ENCODE measurements at places on chromosomes 16 and 17.
A peak's percentile ranks its signal among the peaks of the same experiment; 100 is the strongest.

DNA sequence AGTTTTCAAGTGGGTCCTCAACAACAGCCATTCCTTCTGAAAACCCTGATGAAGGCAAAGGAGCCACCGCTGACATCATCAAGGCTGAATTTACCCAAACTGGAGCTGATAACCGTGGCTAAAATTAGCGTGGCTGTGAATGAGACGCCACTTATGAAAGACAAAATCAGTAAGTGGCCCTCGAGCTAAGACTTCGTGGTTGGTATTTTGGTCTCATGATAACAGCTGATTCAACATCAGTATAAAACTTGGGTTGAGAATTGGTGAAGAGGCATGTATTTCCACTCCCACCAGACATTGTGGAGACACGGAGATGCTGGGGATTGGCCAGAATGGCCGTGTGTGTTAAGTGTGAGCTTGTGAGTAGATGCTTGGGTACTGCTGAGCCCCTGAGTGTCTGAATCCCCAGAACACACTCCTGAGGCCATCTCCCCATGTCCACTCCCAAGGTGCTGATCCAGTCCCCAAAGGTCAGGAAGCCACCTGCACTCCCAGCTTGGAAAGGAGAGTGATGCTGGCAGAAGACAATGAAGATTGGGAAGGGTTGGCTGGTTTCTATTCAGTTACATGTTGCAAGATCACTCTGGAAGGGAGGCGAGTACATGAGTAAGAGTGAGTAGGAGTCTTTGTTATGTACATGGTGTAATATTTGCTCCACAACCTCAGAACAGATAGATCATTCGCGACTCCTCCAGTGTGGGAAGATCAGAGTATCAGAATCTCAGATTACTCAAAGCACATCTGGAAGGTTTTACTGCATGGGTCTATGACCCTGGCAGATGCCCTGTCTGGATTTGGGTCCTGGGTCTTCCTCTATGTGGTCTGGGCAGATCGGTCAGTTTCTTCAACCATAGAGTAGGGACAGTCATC lies 207.7 kb downstream of the HS3ST3A1 start:
- peak; percentile 31 for ATAC-seq

DNA sequence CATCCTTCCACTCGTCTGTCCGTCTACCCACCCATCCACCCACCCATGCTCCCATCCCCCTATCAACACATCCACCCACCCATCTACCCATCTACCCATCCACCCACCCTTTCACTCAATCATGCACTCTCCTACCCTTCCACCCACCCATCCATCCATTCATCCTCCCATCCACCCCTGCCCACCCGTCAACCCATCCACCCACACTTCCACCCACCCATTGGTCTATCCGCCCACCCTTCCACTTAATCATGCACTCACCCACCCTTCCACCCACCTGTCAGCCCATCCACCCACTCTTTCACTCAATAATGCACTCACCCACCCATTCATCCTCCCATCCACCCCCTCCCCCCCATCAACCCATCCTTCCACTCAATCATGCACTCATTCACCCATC lies 250.0 kb upstream of the EEF2KMT start:
- no peak for ATAC-seq

- ATAC-seq: no peak
Observed at GRCh38 chr17:40027614-40028012, 12.4 kb downstream of the CSF3 start.

DNA sequence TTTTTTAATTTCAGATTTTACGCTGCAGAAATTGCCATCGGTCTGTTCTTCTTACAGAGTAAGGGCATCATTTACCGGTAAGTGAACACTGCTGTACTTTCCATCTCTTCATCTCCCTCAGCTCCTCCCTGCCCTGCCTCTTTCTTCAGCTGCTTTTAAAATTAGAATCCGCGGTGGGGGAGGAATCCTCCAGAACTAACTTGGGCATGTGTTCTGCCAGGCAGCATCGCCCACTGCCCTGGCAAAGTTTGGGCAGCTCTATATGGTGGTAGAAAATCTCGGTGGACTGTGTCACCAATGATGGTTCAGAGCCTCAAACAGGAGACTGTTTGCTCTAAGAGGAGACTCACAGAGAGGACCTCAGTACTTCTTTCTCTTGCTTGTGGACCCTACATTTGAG lies 81.6 kb upstream of the CACNG3 start:
- ATAC-seq: no peak

- no peak for ATAC-seq
Observed at GRCh38 chr16:65117811-65118448, 3.9 kb downstream of the CDH11 start.

GRCh38 chr16:27335349-27336053 lies 21.7 kb downstream of the IL4R start:
- no peak for ATAC-seq

DNA sequence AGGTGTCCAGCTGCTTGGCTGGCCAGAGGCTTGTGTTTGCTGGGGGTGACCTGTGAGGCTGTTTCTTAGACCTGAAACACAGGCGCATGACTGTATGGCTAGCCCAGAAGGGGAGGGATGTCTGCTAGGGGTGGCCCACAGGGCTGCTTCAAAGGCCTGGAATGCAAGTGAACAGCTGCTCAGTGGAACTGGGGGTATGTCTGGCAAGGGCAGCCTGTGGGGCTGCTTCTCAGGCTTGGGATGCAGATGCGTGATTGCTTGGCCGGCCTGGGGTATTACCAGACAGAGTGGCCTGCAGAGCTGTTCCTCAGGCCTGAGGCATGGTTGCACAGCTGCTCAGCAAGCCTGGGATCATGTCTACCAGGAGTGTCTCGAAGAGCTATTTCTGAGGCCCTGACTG lies 20.5 kb downstream of the TANC2 start:
- no peak for ATAC-seq

GRCh38 chr16:83878838-83879237 lies 20.1 kb upstream of the MLYCD start:
- ATAC-seq: no peak

DNA sequence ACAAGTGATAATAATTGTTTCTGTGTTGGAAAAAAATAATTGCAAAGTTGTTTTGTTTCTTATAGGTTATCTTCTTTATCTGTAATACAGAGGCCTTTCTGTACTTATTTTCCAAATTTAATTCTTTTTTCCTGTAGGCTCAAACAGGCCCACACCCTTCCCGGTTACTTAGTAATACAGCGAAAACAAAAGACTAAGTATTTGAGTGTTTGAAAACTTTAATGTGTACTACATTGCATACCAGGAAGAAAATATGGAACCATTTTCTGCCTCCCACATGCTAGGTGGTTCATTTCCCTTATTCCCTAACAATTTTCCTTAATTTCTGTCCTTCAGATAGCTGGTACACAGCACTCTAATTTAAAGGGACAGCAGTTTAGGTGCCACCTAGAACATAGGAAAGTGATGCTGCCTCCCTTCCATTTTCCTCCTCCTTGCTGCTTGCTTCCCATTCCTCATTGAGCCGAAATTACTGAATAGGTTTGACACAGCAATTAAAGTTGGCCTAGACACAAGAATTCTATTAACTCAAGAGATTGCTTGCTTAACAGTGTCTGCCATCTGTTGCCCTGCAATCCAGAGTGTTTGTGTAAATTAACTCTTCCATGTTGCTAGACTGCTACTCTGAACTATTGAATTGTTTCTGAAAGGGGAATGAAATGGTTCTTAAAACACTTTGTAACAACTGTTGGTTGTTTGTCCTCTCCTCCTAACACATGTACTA lies 24.2 kb downstream of the CYB5B start:
- no peak for ATAC-seq

DNA sequence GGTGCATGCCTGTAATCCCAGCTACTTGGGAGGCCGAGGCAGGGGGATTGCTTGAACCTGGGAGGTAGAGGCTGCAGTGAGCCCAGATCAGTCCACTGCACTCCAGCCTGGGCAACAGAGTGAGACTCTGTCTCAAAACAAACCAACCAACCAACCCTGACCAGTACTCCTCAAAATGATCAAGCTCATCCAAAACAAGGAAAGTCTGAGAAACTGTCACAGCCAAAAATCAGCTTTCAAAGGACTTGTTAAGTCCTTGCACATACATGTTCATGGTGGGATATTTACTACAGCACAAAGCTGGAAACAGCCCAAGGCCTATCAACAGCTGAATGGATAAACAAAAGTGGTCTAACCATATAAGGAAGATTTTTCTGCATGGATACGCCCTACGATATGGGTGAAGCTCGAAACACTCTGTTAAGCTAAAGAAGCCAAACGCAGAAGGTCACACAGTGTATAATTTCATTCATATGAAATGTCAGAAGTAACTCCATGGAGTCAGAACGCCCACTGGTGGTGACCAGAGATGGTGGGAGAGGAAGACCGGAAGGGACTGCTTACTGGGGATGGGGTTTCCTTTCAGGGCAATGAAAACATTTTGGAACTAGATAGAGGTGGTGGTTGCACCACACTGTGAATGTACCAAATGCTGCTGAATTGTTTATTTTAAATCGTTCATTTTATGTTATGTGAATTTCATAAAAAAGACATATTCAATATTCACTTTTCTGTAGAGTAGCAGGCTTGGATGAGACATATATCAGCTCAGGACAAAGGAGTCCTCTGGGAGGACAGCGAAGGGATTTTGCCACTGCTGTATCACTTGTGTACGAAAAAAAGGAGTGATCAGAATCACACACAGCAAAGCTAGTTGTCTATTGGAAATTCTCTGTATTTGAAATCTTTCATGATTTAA lies 17.7 kb downstream of the CCL17 start:
- no peak for ATAC-seq

DNA sequence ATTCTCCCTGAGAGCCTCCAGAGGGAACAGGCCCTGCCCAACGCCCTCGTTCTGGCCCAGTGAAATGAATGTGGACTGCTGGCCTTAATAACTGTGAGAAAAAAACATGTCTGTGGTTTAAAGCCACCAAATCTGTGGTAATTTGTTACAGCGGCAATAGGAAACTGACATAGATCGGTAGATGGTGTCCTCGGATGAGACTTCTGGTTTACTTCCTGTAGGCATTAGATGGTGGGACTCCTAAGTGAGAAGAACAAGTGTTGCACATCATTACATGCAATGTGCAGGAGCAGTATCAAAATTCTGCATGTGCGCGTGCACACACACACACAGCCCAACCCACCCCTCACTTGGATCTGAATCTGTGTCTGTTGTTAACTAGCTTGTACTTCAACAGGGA lies 42.0 kb downstream of the CDK5R1 start:
- no peak for ATAC-seq

GRCh38 chr16:89764711-89765201 lies 43.4 kb downstream of the ZNF276 start:
- peak; percentile 91 for ATAC-seq

GRCh38 chr16:28981517-28981916 lies 3.3 kb upstream of the LAT start:
- no peak for ATAC-seq

- no peak for ATAC-seq
Observed at GRCh38 chr16:54284931-54285413, 1.6 kb downstream of the IRX3 start.

- ATAC-seq: peak; percentile 10
Observed at GRCh38 chr17:37744633-37744927, 279 bp downstream of the HNF1B start.

DNA sequence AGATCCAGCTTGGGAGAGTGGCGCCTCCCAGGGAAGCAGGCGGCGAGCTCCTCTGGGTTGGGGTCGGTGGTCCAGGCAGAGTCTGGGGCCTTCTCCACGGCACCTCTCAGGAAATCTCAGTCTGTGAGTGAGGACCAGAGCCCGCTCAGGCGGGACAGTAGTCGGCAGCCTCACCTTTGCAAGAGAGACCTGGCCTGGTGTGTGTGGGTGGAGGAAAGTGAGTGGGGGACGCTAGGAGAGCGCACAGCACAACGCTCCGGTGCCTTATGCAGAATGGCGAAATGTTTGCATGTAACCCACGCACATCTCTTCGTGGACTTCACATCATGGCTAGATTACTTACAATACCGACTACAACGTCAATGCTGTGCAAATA lies 2.2 kb downstream of the AHSP start:
- no peak for ATAC-seq

DNA sequence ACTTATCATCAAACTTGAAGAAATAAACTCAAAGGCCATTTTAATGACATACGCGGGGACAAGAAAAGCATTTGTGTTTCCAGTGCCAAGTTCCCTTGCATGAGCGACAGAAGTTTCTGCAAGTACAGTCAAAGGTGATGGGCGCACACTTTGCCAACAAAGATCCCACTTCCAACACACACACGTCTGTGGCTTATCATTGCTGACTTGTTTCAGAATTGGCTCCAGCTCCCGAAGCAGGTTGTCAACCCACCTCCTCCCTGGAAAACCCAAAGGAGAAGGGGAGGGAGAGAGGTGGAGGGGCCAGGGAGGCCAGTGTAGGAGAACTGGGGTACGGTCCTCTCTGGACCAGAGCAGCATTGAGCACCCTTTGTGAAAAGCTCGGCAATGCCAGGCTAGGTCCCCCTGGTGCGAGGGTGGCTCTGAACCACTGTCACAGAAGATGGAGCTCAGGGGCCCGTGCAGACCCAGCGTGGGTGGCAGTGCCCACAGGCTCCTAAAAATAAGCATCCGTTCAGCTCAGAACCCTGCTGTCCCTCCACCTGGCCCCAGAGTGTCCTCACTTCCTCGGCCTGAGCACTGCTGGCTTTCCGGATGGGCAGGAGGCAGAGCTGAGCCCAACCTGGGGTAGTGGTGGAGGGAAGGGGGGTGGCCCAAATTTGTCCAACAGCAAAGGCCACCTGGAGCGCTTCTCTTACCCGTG lies 33.2 kb downstream of the RBFOX3 start:
- ATAC-seq: no peak

Measured in activated T-helper 17 cell treated with anti-CD3 and anti-CD28 coated beads, Interleukin-2, amount 50 U/mL, for 72 hours (primary cell).